Thoracic aorta (tissue), 2 donors: ENCODE measurements at places on chromosomes 5 and 9. TPM values are rescaled to one million over a fixed set of nuclear protein-coding genes. Genes with fewer than 3 reads are reported as not detected.

The GNG10 gene
- total RNA-seq = 66.1 TPM

The KCNV2 gene
- total RNA-seq = not detected

The POMT1 gene
- total RNA-seq = 30.3 TPM

The TRPM6 gene
- 1.3 TPM for total RNA-seq

The SPINK6 gene
- not detected for total RNA-seq

The NOXA1 gene
- total RNA-seq = 9.6 TPM

The CMBL gene
- 7.8 TPM for total RNA-seq

The PCDHB9 gene
- 4.2 TPM for total RNA-seq

The LECT2 gene
- not detected for total RNA-seq

The GABRP gene
- total RNA-seq = not detected

The TAF11L13 gene
- not detected for total RNA-seq

The CMYA5 gene
- 1.6 TPM for total RNA-seq
